Stimulated activated naive B cell treated with anti-CD40 and anti-IgM and Interleukin-4, amounts not matched to agents 10 μg/mL and 1 μg/mL and 100 μg/mL, for 72 hours (primary cell): ENCODE measurements at places on chromosomes 2 and 18.

- DNase-seq = no peak
Measured at GRCh38 chr2:100791294-100791935, 28.5 kb upstream of the NPAS2 start.

GRCh38 chr2:117855886-117856285, 41.4 kb downstream of the DDX18 start:
- no peak for DNase-seq

- no peak for DNase-seq
Measured at GRCh38 chr2:121307048-121307447, 22.0 kb upstream of the TFCP2L1 start.

DNA sequence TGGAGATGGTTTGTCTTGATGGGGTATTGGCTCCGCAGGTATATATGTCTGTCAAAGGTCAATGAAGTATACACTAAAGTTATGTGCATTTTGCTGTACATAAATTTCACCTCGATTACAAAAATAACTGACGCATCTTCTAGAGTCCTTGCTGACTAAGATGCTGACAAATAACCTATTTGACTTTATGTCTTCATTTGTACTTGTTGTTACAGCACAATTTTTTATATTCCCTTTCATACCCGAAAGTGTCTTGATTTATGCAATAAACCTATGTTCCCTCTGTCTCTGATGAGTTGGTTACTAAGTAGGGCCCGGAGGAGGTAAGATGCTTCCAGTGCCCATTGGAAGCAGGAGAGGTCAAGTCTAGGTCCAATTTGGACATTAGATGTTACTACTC, 93.5 kb downstream of the COPS8 start:
- DNase-seq = no peak

DNA sequence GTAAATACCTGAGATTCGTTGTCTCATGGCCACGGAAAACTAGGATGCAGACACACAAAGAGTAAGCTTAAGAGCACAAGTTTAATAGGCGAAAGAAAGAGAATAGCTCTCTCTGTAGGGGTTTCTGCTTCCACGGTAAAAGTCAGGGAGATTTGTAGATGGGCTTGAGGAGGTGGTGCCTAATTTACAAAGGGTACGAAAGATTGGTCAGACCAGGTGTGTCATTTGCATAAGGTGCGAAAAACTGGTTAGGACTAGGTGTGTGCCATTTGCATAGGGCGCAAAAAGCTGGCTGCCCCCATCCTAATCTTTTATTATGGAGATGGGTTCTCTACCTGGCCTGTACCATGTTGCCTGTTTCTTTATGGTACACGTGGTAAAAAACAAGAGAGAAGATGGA, 170.5 kb upstream of the DOK6 start:
- no peak for DNase-seq

DNA sequence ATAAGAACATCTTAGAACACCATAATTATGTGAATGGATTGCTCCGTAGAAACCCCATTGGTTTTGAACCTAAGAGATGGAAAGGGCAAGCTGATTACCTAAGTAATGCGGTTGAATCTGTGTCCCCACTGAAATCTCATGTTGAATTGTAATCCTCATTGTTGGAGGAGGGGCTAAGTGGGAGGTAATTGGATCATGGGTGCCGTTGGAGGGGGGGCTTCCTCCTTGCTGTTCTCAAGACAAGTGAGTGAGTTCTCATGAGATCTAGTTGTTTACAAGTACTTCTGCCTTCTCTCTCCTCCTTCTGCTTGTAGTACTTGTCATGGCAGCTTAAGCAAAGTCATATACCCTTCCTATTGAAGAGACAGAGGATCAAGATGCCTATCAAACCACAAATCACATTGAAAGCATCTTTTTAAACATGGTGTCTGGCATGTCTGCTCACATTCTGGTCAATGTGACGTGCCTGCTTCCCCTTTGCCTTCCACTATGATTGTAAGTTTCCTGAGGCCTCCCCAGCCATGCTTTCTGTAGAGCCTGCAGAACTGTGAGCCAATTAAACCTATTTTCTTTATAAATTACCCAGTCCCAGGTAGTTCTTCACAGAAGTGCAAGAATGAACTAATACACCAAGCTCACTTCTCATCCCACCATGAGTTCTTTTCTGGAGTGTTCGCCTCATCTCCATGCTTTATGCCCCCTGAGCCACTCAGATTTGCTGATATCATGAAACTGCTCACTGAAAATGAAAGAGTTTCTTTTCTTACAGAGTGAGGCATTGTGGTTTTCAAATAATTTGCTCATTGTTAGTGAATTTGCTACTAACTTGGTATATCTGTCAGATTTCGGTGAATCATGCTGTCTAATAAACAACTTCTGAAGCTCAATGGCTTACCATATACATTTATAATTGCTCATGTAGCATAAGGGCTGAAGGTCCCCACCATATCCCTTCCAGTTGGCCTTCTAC, 23.6 kb downstream of the KCNE4 start:
- no peak for DNase-seq

DNA sequence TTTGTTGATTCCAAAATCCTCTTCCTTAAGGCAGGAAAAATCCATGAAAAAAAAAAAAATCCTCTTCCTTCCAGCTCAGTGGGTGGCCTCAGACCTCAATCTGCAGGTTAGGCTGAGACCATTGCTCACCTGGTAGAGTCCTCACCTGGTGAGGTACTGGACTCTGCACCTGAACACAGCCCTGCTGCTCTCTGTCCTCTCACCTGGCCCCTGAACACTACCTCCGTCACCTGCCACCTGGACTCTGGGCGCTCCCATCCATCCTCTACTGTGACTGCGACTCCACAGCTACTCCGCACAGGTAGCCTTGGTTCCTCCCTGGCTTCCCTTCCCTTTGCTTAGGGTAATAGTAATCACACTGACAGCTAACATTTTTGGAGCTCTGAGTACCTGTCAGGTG, 22.1 kb downstream of the TYMS start:
- no peak for DNase-seq

GRCh38 chr18:53789376-53790247, 434.9 kb downstream of the MBD2 start:
- DNase-seq = no peak

GRCh38 chr18:21393986-21394385, 152.0 kb downstream of the GREB1L start:
- no peak for DNase-seq
